ENCODE measurements at places on chromosomes 5 and 9.

DNA sequence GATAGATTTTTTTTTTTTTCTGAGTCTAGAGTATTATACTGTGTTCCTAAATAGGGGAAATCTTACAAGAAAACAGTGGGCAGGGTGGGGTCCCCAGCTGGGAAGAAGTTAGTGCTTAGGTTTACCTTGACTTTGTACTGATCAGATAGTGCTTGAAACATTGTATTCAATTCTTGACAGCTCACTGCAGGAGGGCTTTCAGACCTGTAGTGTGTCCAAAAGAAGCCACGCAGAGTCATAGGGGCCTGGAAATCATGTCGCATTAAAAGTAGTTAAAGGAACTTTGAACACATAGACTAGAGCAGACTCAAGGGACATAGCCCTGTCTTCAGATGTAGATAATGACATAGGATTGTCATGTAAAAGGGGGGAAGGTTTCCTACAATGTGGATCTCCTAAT is 215.4 kb upstream of the NR4A3 start:
- no peak for DNase-seq

- no peak for DNase-seq
Measured at GRCh38 chr5:170482511-170482910, 21.3 kb upstream of the KCNIP1 start.

GRCh38 chr9:101462558-101462957 is 27.0 kb upstream of the ALDOB start:
- DNase-seq: no peak

- no peak for DNase-seq
Measured at GRCh38 chr5:169934990-169935389, 45.3 kb downstream of the INSYN2B start.

DNA sequence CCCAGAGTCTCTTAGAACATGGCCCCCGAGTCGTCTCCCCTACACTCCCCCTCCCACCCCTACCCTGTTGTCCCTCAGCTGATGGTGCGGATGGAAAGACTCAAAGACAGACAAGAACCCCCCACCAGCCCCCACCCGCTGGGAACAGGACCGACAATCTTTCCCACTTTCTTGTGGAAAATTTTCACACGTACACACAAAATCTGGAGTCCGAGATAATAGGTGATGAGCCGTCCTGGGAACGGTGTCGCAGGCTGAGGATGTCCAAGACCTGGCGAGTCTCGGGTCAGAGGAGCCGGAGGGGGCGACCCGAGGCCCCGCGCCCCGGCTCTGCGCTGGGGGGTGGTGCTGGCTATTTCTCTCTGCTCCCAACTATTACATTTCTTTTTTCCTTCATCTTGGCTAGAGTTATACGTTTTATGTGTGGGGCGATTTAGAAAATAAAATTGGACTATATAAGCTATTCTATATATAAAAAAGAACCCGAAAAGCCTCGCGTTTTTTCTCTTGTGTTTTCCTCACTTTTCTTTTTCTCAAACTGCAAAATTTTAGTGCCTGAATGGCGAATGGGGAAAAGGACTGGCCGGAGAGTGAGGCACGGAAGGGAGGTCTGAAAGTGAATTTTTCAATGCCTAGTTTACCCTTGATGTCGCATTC is 188.8 kb downstream of the MEF2C start:
- no peak for DNase-seq

DNA sequence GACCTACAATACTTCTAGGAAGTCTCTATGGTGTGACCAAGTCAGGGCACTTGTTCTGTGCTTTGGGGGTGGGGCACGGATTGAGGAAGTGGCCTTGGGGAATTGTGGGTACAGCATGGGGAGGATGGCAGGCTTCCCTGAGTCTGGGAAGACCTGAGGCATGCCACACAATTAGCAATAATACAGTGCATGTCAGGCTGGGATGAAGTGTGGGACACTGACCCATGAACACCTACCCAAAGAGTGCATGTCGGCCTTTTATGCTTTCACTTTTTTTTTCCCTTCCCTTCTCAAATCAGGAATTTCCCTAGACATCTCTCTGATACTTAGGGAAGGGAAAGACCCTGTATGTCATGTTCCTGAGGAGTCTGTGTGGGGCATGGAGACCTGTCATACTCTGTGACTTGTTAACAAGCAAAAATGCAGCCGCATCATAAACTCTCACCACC is 146.4 kb downstream of the PALM2AKAP2 start:
- no peak for DNase-seq

DNA sequence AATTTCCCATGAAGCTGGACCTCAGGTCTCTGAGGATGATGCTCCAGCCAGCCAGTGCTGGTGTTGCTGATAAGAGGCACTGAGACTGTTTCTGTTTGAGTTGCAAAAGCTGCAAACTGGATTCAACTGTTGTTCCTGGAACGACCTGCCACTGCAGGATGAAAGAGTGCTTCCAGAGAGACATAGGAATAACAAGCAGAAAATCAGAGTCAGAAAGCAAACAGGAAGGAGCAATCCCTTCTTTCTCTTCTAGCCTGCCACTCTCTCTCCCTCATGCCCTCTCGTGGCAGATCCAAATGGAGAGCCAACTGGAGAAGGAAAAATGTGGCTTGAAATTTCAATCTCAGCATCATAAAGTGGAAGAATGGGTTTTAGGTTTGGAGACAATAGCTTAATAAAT is 110.4 kb downstream of the STARD4 start:
- no peak for DNase-seq

- no peak for DNase-seq
Measured at GRCh38 chr9:78622126-78622525, 325.2 kb downstream of the PSAT1 start.

DNA sequence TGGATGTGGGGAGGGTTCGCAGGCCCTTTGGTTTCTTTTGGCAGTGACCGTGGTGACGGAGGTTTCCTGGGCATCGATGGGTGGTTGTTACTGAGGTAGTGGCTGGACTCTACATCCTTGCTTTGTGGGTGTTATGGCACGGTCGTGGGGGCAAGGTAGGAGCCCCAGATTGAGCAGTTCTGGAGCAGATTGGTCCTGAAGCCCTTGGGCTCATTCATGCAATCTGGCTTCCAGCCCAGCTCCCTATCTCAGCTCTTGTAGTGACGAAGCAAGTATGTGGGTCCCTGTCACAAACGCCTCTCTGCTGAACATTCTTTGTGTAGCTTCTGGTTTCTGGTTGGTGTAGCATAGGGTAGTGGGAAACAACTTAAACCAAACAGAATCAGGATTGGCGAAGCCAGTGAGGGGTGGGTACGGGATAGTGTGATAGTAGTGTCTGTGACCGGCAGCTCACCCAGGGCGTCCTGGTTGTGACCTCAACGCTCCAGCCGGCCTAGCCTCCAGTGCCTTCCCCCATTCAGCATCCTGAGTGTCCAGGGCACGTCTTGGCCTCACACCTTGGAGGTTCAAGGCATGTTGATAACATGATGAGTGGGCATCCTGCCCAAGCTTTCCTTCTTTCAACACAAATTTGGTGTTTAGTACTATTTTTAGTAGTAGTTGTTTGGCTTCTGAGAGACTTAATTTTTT is 2.9 kb downstream of the NDUFS6 start:
- DNase-seq: no peak

DNA sequence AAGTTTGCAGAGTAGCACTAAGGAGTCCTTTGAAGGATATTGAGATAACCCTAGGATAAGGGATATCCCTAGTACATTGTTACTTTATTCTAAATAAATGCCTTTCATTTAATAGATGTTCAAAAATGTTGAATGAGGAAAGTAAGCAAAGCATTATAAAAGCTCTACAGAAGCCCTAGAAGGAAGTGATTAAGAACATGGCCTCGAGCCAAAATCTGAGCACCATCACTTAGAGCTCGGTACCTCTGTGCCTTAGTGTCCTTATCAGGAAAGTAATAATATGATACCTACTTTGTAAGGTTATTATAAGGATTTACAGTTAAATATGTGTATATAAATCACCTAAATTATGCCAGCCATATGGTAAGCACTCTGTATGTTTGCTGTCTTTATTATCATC is 242.6 kb downstream of the KIAA0825 start:
- no peak for DNase-seq

GRCh38 chr5:111235635-111236034 is 11.5 kb downstream of the CAMK4 start:
- no peak for DNase-seq

- DNase-seq: no peak
Measured at GRCh38 chr5:117255211-117256027, 680.8 kb upstream of the SEMA6A start.

GRCh38 chr9:24672336-24672735 is 126.6 kb upstream of the IZUMO3 start:
- no peak for DNase-seq

DNA sequence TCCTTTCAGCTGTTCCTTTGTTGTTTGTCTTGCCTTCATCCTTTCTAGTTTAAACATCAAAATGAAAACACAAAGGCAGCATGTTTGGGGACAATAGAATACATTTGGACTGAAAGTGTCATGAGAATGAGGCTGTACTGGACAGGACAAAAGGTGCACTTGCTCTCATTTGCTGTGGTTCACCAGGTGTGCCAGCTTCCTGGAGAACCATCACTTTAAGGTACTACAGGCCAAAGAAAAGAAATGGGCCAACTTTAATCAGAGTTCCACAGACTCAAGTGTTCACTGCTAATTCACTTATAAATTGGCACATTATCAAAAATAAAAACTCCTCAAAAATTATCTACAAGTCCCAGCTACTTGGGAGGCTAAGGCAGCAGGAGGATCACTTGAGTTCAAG is 53.8 kb downstream of the ABHD17B start:
- no peak for DNase-seq

DNA sequence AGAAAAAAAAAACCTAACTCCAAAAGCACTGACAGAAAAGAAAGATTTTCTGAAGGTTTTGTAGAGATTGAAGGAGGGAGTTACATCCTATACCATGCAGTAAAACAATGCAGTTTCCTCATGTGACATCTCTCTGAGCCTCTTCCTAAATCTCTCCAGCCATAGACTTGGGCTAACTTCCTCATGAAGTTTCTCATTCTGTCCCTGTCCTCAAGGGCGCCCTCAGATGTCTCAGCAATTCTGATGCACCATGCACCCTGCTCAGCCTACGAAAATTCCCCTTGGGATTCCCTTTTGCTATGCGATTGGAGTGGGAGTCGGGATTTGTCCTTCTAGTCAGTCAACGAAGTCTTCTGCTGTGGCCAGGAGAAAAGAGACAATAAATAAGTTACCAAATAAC is 68.9 kb downstream of the FAT2 start:
- no peak for DNase-seq

DNA sequence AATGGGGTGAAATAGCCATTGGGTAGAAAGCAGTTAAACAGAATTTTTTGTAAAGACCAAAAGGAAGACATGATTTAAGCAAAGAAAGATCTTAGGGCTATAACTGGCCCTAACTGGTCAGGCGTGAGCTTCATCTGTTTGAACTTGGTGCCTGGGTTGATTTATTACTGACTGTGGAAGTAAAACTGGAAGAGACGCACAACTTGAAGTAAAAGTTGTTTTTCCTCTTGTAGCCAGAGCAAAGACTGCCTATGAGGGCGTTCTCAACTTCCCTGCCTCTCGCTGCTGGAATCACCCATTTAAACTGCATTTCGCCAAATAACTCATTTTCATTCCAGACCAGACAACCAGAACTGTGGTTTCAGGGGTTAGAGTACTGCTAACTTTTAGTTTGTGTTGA is 1.5 kb downstream of the THBS4 start:
- no peak for DNase-seq

GRCh38 chr5:10743951-10744350 is 17.1 kb downstream of the DAP start:
- DNase-seq: no peak

GRCh38 chr9:115877852-115878438 is 275.6 kb upstream of the PAPPA start:
- no peak for DNase-seq

GRCh38 chr9:15524845-15525455 is 14.2 kb upstream of the PSIP1 start:
- peak; percentile 9 for DNase-seq

Data from glomerular endothelial cell (primary cell).